ENCODE measurements at places on chromosomes 7 and 10.

DNA sequence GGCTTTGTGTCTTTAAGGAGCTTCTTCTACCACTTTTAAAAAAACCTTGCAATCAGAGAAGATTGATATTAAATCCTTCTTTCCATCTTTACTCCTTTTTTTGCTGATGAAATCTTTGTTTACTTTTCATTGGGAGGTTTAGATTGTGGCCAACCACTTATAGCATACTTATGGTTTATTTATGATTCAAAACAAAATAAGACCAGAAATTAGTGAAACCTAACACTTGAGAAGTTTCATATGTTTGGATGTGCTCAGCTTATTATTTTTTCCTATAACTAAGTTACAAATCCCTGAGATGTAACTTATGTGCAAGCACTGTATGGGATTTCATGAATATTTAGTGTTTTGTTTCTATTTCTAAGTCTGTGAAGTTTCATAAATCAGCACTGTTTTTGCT is 13.5 kb upstream of the PRPS1L1 start:
- no peak for DNase-seq

GRCh38 chr7:147400221-147400689 is 1190.3 kb upstream of the C7orf33 start:
- no peak for DNase-seq

- DNase-seq: no peak
Measured at GRCh38 chr7:19333706-19334105, 188.5 kb upstream of the FERD3L start.

DNA sequence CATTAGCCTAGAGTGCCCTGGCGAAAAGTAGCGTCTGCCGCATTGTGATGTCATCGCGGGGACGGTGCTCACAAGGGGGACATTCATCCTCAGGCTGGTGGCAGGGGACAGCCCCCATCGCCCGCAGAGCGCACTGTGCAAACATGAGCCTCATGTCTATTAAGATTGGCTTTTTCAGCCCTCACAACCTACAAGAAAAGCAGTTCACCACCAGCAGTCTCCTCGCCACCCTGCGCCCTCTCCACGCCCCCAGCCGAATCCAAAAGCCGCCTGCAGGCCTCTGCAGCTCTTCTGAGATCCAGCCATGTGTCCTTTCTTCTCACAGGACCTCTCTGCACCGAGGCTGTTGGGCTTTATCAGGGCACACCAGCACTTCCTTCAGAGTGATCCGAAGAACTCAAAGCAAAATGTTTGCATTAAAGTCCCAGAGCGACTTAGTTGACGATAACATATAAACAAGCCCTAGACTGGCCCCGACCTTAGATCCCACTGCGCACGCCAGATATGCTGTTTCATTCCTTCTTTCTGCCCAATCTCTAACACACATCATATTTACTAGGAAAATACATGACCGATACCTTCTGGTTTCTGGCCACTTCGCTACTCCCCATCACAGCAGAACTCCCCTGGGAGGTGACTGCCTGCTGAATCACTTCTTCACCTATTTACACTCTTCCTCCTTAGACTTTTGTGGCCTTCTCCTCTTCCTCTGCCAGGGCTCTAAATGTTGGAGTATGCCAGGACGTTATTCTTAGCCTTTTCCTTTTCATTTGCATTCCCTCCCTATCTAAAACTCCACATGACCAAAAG is 206.0 kb upstream of the SH2B2 start:
- DNase-seq: no peak

- no peak for DNase-seq
Measured at GRCh38 chr7:69283421-69283820, 314.9 kb upstream of the AUTS2 start.

DNA sequence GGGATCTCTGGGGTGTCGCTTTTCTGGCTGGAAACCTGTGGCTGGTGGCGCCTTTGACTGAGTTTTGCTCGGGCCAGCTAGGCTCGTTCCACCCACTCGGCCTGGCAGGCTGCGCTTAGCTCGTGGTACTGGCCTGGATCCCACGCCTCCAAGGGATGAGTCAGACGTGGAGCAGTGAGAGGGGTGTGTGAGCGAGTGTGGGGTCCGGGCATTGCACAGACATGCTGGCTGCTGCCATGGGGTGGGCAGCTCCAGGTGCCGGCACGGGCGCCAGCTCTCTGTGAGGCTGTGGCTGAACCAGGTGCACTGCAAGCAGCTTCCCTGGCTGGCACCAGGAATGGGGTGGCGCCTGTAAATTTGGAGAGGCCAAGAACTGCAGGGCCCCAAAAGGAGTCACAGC is 63.1 kb upstream of the CACNA2D1 start:
- DNase-seq: no peak

DNA sequence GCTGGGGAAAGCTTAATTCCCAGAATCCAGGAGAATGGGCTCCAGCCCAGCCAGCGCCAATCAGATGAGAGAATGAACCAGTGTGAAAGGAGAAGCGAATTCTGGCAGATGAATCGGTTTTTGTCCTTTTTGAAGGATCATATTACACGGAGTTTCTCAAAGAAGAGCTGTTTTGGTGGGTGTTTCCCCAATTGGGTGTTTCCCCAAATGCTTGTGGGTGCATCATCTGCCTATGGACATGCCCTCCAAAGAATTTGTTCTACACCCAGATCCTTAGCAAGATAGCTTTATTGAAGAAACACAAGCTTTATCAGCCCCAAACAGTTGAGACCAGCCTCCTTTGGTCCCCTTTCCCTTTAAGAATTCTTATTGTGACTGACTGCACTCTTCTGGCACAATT is 186.5 kb upstream of the GPR26 start:
- no peak for DNase-seq

DNA sequence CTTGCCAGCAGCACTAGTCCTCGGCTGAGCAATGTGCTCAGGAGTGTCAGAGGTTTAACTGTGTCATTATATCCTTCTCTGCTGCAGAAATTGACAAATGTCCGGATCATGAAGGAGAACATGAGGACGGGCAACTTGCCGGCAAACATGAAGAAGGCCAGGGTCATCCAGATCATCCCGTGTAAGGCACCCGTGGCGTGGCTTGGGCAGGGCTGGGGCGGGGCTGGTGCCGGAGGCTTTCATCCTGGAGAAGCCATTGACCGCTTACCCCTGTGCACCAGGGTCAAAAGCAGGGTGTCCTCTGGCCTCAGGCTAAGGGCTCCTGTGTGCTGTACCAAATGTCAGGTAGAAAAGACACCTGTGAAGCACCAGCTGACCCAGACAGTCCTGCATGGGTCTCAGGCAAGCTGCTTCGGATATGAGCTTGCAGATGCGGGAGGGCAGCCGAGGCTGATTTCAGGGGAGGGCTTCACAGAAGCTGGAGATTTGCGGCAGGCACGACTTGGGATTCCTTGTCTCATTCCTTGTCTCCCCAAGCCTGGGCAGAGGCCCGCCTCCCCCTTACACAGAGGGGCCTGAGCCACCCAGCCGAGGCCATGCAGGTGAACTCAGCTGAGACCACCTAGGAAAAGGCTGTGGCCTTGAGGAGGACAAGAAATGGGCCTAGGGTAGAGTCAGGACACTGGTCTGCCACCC is 55.4 kb downstream of the MKI67 start:
- DNase-seq: no peak

DNA sequence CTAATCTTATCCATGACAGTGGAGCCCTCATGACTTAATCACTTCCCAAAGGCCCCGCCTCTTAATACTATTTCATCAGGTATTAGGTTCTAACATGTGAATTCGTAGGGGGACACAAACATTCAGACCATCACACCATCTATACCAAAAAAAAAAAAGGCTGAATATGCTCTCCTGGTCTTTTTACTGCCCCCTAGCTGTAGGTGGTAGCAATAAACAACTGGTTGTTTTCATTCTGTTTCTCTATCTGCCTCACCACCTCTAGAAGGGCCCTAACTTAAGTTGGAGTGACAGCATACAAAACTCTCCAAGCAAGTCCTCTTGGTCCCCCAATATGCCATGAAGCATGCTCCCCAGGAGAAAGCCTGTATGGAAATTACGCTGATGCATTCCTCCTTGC is 94.1 kb downstream of the GRM8 start:
- no peak for DNase-seq

DNA sequence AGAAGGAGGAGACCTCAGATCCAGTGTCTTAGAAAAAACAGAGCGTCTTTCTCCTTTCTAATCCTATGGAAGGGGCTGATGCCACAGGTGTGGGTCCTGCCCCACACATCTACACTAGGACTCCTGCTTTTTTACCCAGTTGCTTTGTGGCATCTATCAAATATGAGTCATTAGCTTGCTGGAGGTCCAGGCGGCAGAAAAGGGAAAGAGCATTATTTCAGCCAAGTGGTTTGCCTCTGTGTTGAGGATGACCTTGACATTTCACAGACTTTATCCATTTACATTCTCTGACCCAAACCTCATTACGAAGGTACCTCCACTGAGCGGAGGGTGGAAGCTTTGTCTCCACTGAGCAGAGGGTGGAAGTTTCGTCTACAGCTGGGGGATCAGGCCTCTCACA is 308.4 kb upstream of the KLF6 start:
- no peak for DNase-seq

DNA sequence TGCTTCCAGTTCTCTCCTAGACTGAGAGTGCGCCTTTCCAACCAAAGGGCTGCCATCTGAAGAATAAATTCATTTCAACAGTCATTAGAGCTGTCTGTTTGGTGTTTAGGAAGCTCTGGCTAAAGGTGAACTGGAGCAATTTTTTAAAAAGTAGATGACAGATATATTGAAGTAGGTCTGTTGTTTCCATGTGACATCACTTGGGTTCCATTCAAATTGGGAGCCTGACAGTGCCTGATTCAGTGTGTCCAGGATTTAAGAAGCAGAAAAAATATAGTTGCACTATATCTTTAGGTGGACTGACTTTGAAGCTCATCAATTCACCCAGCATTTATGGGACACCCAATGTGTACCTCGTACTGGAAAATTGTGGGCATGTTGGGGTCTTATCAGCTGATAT is 367.7 kb downstream of the BBS9 start:
- no peak for DNase-seq

- no peak for DNase-seq
Measured at GRCh38 chr7:21730399-21730798, 187.6 kb downstream of the DNAH11 start.

DNA sequence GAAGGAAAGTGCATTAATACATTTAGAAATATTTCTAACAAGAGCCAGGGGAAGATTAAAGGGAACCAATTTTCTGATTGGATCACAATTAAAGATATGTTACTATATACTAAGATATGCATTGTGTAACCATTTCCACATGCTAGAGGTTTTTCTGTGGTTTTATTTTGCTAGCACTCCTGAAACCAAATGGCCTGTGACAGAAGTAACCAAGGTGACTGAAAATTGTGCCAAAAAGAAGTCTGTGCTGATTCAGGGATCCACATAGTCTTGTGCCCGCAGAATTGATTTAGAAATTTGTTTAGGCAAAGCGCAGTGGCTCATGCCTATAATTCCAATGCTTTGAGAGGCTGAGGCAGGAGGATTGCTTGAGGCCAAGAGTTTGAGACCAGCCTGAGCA is 1.8 kb downstream of the CC2D2B start:
- no peak for DNase-seq

DNA sequence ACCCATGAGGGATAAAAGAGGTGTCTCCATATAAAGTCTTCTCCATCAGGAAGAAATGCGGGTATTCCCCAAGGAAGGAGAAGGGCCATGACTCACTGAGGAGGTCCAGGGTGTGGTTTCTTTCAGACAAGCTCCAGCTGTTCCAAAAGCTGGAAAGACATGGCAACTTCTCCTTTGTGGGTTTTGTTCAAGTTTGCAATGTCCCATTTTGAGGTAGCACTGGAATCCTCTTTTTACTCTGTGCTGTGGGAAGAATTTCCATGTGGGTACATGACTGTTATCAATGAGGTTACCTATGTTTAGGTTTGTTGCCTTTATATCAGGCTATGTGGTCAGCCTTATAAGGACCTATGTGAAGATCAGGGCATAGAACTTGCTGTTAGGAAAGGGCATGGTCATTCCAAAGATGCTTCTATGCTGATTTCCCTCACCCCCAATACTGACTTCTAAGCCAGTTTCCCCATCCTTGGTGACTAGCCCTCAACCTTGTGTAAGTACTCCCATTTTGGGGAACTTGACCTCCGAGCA is 697.5 kb downstream of the INHBA start:
- DNase-seq: no peak

DNA sequence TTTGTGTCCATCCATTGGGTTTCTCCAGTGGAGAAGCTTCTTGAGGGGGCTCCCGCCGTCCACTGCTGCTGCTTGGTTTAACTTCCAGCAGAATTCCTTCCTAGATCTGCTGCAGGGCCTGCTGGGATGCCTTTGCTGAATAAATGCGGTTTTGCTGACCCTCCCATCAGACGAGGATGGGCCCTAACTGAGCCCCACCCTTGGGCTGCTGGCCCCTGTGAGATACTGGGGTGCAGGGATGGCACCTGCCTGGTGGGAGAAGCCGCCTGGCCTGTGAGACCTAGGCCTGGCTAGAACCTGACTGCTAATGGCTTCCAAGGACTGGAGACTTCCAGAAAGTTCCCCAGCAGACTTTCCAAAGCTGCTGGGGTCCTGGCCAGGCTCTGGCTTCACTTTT is 43.8 kb downstream of the ZNF467 start:
- no peak for DNase-seq

DNA sequence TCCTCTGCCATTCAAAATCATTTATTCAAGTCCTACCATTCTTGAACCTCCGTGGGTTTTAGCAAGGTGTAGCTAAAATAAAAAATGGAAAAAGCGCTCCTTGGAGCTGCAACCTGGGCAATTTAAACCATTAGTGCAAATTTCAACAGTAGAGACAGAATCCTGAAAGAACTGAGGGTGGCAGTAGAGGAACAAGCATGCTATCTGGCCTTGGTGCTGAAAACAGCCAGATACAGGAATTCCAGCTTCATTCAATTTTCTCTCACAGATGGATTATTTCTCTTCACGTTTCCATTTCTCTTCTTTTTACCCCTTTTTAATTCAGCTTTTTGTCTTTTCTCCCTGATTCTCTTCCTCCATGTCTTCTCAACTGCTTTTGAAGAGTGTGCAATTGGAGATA is 77.7 kb downstream of the OTUD1 start:
- DNase-seq: no peak

GRCh38 chr10:64537928-64538327 is 1016.7 kb downstream of the REEP3 start:
- no peak for DNase-seq

- no peak for DNase-seq
Measured at GRCh38 chr10:1540144-1540543, 197.2 kb downstream of the ADARB2 start.

DNA sequence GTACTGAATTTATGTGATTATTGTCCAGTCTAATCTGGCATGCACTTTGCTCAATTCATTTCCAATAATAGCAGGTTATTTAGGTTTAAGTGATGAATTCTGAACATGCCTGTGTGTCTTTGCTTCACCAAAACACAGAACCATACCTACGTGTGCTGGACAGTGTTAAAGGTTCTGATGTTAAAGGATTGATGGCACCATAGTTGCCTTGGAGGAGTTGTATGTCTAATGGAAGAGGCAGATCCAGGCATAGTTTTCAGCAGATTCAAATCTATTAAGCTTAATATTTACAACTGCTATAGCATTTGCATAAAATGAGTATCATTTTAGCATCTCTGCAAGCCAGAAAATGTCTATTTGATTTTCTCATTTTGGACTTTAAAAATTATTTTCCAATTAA is 28.0 kb upstream of the UMAD1 start:
- no peak for DNase-seq

- DNase-seq: no peak
Measured at GRCh38 chr7:36978461-36978860, 254.2 kb upstream of the AOAH start.

Measured in T-cell (primary cell).